Stimulated activated CD4-positive, alpha-beta T cell treated with anti-CD3 and anti-CD28 coated beads, Interleukin-4, amount 100 ng/mL, for 4 hours (primary cell): ENCODE measurements at places on chromosomes 7 and 10.

DNA sequence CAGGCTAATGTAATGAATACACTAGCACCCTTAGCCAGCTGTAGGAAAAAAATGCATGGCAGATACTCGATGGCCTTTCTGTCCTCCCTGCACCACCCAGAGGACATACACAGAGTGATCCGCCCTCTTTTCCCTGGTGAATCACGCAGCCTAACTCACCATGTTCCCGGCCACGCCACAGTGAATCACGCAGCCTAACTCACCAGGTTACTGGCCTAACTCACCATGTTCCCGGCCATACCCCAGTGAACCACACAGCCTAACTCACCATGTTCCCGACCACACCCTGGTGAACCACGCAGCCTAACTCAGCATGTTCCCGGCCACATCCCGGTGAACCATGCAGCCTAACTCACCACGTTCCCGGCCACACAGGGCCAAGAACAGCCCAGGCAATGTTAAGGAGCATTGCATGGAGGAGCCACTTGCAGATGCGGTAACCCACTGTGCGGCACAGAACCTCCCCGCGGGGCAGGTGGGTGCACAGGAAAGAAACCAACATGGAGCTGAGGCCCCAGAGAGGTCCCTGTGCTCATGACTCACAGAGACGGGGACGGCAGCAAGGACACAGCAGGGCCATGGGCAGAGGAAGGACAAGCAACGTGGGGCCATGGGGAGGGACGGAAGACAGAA lies 508.5 kb downstream of the DNAJB6 start:
- no peak for DNase-seq

DNA sequence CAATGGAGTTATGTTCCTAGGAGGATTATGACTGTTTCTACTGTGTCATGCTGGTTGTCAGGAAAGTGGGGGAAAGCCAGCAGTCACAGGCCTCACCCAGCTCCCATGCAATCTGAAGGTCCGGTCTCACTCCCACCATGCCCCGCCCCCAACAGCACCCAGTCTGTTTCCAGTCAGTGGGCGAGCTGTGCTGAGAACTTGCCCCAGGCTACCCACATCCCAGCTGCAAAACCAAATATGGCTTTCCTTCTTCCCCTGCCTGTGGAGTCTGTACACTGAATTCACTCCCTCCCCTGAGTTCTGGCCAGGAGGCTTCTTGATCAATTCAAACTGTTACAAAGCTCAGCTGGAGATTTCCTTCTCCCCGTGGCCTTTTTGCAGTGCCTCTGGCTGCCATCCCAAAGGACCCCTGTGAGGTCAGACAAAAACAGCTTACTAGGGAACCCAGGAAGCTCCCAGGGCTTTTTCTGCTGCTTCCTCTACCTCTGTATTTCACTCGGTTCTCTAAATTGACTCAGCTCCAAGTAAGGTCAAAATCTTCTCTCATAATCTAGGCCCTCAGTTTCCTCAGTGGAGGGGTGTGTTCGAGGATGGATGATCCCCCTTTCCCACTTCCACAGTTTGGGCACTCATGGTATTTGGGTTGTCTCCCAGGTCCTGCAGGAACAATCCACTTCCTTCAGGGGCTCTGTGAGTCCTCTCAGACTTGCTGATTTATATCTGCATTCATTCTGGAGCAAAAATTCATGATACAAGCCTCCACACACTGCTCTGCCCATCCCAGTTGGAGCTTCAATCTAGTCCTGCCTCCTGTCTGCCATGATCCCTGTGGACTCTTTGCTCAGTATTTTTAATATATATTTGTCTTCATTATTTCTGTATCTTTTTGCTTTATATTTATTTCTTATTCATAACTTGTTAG lies 205.5 kb downstream of the SEMA3D start:
- DNase-seq, result no peak

DNA sequence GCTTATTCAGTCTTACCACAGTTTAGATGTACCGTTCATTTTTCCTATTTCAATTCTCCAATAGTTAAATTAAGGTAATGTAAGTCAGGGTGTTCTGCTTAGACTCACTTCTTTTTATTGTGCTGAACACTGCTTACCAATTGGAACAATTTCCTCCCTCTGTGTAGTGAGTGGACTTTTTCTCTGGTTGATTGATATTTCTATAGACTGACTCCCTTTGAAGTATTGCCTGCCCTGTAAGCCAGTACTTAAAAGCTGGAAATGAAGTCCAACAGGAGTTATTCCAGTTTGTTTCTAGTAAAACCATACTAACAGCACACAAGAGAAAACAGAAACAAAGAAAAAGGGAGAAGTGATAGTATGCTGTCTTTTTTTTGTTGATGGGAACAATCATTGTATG lies 1674.9 kb downstream of the REEP3 start:
- no peak for DNase-seq

GRCh38 chr7:129684777-129685176 lies 73.3 kb downstream of the NRF1 start:
- no peak for DNase-seq

DNA sequence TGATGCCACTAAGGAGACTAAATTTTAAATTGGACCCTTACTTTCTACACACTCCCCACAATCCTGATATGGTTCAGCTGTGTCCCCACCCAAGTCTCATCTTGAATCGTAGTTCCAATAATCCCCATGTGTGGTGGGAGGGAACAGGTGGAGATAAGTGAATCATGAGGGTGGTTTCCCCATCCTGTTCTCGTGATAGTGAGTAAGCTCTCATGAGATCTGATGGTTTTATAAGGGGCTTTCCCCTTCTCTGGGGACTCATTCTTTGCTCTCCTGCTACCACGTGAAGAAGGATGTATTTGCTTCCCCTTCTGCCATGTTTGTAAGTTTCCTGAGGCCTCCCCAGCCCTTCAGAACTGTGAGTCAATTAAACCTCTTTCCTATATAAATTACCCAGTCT lies 18.4 kb upstream of the BET1 start:
- DNase-seq, result no peak

- DNase-seq, result peak; percentile 44
Measured at GRCh38 chr10:61899997-61900828, 1.3 kb upstream of the ARID5B start.

DNA sequence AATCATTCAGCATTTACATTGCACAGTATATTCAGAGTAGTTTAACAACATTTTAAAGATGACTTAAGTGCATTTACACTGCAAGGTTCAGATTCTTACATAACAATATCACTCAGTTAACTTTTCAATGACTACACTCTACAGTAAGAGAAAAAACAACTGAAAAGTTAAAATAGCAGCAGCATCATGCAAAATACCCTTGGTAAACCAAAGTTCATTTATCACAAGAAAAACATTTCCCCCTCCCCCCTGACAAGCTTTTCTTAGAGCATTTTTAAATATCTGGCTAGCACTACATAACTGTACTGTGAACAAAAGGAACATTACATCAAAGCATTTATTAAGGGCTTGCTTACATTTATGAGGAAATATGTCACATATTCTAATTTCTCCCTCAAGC lies 179.5 kb upstream of the HGF start:
- DNase-seq, result no peak

- no peak for DNase-seq
Measured at GRCh38 chr7:6621195-6622133, 6.1 kb downstream of the ZNF853 start.

DNA sequence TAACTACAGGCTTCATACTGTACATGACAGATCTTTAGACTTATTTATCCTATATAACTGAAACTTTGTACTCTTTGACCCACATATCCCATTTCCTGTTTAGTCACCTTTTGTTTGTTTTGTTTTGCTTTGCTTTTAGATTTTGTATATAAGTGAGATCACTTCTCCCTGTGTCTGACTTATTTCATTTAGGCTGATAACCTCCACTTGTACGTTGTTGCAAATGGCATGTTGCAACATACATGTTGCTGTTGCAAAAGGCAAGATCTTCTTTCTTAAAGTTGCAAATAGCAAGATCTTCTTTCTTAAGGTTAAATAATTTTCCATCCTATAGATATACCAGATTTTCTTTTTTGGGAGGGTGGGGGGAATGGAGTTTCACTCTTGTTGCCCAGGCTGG lies 341.5 kb downstream of the OTUD1 start:
- DNase-seq, result no peak

DNA sequence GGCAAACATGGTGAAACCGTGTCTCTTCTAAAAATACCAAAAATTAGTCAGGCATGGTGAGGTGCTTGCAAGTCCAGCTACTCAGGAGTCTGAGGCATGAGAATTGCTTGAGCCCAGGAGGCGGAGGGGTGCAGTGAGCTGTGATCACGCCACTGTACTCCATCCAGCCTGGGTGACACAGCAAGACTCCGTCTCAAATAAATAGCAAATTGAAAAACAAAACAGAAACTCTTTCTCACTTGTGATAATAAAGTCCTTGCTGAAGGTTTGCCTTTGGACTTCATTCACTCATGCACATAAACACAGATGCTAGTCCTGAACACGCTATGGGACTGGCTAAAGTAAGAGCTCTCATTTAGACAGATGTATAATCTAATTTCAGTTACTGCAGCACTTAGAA lies 37.6 kb downstream of the ANK3 start:
- no peak for DNase-seq

- no peak for DNase-seq
Measured at GRCh38 chr10:18681366-18681765, 22.1 kb downstream of the ARL5B start.

GRCh38 chr10:104208730-104209129 lies 23.4 kb downstream of the CFAP43 start:
- DNase-seq, result no peak

DNA sequence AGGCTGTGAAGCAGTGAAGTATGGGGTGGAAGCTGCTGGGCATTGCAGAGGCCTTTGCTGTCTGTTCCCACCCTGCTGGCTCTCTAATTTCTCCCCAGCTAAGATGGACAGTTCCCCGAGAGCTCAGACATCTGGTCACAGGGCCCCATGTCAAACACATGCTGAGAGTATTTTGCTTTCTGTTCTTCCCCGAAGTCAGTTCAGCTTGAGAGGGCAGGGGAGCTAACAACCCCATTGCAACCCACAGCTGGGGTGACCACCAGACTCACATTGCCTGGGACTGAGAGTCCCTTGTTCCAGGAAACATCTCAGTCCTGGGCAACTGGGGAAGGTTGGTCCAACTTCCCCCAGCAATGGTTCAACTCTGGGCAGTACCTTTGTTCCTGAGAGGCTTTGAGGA lies 52.8 kb downstream of the ABCA13 start:
- no peak for DNase-seq

DNA sequence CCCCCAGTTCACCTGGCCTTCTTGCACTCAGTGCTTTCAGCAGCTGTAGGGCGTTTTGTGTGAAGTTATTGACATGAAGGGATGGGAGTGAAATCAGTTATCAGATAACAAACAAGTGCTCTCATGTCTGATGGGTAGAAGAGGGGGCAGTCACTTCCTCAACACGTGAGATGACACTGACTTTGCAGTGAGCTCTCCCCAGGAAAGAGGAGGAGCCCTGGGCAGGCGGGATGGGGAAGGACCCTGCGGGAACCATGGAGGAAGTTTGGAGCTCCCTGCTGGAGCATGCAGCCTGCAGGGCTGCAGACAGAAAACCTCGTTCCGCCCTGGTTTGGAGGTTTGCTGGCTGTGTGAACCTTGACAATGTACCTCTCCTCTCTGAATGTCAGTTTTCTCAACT lies 38.7 kb downstream of the GPR26 start:
- DNase-seq, result no peak

- peak; percentile 31 for DNase-seq
Measured at GRCh38 chr10:102796407-102797176, 40.6 kb downstream of the CYP17A1 start.

DNA sequence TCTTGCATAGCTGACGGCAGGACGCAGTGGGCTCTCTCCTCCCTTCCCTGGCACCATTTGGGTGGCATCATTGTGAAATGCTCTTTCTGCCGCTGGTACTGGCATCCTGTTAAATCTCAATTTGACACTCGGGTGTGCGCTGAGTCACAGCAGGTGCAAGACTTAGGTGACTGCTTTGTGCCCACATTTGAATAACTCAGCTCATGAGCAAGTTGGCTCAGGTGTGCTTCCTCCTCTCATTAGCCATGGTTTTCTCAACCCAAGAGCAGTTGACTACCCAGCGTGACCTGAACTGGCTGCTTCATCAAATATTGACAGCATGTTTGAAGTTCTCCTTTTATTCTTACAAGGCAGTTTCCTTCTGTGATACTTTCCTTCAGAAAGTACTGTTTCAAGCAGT lies 24.6 kb upstream of the NFE2L3 start:
- no peak for DNase-seq

DNA sequence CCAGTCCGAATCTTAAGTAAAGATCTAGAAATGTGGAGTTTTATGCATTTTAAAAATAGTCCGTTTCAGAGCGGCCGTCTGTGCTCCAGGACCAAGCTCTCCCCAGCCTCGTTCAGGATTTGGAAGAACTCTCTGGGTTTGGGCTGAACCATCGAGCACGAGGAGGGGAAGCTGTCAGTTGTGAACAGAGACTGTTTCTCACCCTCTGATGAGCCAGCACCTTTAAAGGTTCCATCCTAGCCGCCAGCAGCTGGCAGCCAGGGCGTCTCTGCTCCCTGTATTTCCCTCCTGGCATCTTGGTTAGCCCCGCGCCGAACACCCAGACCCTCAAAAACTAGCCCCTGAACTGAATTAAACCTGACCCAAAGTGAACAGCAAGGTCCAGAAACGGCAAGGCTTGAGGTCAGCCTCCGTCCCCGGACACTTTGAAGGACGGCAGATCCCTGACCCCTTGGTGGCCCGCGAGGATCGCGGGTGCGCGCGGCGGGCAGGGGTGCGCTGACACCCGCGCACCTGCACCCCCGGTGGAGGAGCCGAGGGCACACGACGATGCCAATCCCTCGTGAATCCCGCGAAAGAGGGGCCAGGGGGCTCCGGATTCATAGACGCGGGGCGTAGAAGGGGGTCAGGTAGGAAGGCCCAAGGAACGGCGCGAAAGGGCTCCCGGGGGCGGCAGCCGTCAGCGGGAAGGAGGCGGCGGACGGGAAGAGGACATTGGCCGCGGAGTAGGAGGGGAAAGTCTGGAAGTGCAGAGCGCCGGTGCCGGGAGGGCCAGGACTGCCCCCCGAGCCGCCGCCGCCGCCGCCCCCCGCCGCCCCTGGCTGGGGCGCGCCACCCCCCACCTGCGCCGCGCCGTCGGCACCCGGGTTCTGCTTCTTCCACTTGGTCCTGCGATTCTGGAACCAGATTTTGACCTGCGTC lies 2.7 kb downstream of the NKX1-2 start:
- DNase-seq, result no peak

DNA sequence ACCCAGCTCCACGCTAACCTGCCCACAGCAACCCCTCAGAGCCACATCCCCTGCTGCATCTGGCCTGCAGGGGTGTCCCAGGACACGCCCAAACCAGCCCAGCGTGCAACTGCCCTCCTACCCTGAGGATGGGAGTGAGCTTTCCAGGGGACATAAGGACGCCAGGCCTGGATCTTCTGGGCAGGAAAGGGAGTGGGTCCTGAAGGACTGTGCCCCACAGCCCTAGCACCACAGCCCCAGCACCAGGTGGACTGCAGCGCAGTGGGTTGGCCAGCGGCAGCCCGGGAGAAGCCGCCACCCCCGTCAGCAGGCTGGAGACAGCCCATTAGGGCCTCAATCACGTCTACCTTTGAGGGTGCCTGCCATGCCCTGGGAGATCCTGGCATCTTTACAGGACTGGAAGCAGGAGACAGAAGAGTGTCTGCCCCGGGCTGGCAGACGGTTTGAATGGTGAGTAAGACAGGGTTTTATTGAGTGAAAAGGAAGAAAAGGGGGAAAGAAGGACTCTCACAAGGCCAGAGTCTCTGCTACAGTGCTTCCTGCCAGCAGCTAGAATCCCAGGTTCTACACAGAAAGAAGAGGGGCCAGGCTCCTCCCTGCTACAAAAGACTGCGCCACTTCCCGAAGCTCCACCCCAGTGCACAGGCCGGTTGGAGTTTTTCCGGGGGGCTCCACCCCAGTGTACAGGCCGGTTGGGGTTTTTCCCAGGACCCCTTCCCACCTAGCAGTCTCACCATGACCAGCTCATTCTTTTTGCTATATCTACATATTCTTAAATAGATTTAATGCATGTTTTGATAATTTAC lies 69.8 kb upstream of the KCTD7 start:
- DNase-seq, result no peak

GRCh38 chr10:76738991-76739390 lies 898.6 kb downstream of the KCNMA1 start:
- no peak for DNase-seq
